Stimulated activated CD4-positive, alpha-beta T cell treated with anti-CD3 and anti-CD28 coated beads, Interleukin-1b, Interleukin-23, amount 100 ng/mL, for 48 hours (primary cell): ENCODE measurements at places on chromosomes 2 and 18.

GRCh38 chr2:3598197-3598910, 3.4 kb downstream of the COLEC11 start:
- no peak for DNase-seq

DNA sequence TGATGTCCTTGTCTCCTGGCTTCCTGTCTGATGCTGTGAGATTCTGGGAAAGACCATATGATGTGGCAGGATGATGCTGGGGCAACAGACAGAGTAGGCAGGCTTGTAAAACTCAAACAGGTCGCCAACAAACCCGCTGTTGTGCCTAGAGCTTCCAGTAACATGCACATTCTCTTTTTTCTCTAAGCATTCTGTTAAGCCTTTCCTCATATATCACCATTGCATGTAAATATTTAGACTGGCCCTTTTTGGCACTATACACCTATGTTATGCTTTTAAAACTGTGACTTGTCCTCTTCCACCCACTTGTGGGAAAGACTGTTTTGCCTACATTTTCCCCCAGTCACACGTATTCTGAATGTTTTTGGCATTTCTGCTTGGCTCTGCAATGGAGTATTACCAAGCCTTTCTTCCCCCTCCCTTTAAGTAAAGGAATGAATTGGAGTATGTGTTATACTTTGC, 250.4 kb upstream of the TANK start:
- DNase-seq: no peak

DNA sequence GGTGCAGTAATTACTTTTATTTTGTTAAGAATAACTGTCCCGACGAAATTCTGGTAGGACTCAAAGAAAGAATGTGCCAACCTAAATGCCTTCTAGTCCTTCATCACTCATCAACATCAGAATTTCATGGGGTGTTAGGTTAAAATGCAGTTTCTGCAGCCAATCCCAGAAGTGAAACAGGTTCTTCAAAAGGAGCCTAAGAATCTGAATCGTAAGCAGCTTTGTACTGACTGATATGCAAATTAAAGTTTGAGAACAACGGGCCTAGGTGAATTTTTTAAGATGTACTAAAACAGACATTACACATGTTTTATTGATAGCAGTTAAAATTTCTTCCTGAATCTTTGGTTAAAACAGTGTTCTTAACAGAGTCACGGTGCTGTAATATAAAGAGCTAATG, 140.3 kb upstream of the ZC3H15 start:
- no peak for DNase-seq

GRCh38 chr2:230160112-230160660, 59.6 kb downstream of the SP110 start:
- peak; percentile 37 for DNase-seq

- DNase-seq: no peak
These were observed 43.0 kb downstream of the ZNF519 start for GRCh38 chr18:14089191-14089590.

GRCh38 chr18:48003426-48004349, 73.2 kb upstream of the SMAD2 start:
- no peak for DNase-seq

- no peak for DNase-seq
These were observed 31.6 kb upstream of the NEB start for GRCh38 chr2:151765760-151766410.

- peak; percentile 38 for DNase-seq
These were observed 28.0 kb downstream of the SRSF7 start for GRCh38 chr2:38723173-38723572.

DNA sequence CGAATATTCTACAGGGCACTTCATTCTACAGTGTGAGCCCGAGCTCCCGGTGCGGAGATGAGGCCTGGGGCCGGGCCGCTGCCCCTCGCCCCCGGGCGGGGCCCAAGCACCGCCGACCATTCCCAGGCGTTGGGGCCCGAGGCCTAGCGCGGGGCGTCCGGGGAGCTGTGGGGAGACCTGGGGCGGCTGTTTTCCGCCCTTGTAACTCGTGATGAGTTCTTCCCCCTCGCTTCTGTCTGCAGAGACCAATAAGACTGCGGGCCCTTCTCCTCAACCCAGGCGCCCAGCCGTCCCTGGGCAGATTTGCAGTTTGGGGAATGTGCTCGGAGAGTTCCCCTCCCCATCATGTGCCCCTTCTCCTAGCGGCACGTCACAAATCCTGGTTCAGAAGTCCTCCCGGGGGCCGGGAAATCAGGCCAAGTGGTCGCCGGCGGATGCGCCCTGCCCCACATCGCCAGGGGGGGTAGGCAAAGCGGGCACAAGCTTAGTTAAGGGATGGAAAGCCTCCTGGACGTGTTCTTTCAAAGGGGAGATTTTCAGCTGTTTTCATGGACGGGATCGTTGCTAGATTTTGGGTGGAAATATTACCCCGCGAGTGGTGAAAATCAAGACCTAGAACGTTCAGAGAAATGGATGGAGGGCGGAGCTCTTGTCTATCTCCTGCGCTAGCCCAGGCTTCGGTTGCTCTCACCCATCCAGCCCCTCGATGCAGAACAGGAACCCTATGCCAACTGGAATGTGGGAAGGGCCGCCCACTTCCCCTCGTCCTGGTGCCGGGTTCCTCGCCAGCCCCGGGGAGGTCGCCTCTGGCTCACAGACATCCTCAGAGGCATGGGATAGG, 18.8 kb upstream of the HAAO start:
- peak; percentile 39 for DNase-seq

DNA sequence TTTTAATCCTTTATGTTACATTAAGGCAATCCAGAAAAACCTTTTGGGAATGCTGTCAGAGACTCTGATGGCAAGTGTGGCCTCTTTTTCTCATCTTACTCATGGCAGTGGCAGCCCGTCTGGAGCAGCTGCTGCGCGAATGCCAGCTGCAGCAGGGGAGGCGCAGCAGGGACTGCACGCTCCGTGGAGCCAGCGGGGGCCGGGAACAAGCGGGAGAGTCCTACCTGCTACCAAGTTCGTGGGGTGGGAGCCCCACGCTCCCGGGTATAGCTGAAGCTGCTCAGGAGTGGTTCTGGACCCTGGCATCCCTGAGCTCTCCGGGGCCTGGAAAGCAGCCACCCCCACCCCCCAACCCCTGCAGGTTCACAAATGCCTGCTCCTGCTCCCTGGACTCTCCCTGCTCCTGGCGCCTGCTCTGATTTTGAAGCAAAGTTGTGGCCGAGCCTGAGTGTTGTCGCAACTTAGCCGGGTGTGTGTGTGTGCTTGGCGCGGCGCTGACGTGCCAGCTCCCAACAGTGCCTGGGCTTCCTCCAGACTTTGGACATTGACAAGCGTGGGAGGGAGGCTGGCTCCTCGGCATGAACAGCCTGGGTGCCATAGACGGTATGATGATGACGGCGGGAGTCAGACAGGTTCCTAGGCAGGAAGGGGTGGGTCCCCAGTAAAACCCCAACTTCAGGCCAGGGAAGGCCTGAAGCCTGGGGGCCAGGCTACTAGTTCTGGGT, 21.7 kb downstream of the TMX3 start:
- DNase-seq: no peak

- no peak for DNase-seq
These were observed 91.6 kb downstream of the ACKR3 start for GRCh38 chr2:236661061-236661761.

- DNase-seq: no peak
These were observed 24.3 kb downstream of the CERS6 start for GRCh38 chr2:168480356-168480755.

- DNase-seq: no peak
These were observed 189.0 kb downstream of the PTH2R start for GRCh38 chr2:208595386-208596275.

DNA sequence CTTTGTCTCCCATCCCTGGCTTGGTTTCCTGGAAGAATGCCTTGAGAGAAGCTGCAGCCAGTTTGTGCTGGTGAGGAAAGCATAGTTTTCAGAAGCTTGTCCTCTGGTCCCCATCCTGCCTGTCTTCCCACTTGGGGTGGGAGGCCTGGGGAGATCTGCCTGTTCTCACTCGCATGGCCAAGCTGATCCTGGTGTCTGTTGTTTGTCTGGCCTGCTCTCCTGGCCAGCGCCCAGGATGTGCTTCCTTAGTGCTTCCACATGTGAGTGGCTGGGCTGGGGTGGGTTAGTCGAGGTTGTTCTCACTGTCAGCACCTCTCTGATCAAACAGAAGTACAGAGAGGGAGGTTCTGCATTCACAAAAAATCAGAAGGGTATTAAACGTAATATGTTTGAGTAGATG, 49.5 kb downstream of the PTPRM start:
- no peak for DNase-seq

GRCh38 chr2:128591022-128591860, 272.6 kb upstream of the HS6ST1 start:
- no peak for DNase-seq

DNA sequence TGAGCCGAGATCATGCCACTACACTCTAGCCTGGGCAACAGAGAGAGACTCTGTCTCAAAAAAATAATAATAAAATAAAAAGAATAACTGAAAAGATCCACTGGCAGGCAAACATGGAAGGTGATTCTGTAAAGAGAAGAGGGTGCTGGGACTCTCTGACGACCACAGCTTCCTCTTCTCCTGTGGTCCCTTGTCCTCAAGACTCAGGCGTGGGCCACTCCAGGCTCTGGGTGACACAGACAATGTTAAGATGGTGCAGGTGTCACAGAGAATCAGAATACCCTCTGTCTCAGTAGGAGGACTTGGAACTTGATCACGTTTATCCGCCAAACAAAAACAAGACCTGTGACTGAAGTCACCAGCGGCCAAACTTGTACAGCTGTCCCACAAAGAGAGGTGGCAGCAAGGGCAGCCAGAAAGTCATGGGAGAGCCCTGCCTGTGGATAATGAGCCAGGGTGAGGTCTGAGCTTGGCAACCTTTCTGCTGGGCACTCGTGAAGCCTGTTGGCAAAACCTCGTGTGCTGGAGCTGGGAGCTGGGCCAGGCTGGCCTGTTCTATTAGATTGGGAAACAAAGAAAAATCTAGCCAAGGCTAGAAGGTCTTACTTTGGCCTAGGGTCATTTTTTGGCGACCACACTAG, 76.4 kb upstream of the ITGA6 start:
- DNase-seq: no peak

- no peak for DNase-seq
These were observed 7.3 kb downstream of the RBMS1 start for GRCh38 chr2:160486341-160486740.

DNA sequence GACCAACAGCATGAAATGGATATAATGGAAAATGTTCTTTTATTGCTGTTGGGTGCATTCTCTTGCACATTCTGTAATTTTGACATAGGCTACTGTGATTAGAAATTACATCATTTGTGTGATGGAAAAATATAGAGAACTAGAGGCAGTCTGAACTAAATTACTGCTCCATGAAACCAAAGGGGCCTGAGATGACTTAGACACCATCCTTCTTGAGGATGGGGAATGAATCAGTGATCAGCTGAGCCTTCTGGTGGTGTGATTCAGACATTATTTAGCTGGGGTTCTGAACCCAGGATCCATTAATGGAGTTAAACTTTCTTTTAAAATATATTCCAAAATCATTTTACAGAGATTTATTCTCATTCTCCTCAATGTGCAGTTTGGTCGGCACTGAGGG, 135.8 kb downstream of the LDLRAD4 start:
- DNase-seq: no peak

GRCh38 chr2:197086500-197086899, 160.0 kb upstream of the PGAP1 start:
- no peak for DNase-seq

GRCh38 chr2:174341293-174341994, 6.7 kb downstream of the SP9 start:
- peak; percentile 89 for DNase-seq

GRCh38 chr2:28684142-28684858, 67.3 kb upstream of the PPP1CB start:
- DNase-seq: no peak

GRCh38 chr2:8230466-8230865, 451.4 kb upstream of the ID2 start:
- no peak for DNase-seq

- no peak for DNase-seq
These were observed 497.1 kb downstream of the DSC3 start for GRCh38 chr18:30545393-30545792.

DNA sequence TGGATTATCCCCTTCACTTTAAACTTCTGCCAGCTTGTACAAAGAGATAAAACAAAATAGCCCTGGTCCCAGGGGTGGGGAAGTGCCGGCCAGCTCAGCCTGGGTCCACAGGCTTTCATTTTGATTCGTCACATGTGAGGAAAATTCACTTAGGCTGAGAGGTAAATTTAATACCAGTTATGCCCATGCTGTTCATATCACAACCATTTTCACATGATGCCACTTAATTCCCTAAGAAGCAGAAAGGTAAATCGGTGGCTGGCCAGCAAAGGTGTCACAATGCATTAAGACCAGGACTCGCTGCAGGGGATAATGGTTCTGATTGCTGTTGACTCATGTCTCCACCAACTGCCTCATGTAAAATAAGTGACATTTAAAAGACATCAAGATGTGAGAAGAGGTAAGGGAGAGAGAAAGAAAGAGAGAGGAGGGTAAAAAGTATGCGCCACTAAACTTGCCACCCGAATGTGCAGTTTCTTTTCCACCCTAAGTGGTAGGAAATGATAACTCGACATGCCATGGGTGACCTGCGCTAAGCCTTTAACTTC, 261.0 kb upstream of the SIX3 start:
- DNase-seq: no peak

GRCh38 chr2:215362562-215362904, 50.7 kb downstream of the ATIC start:
- DNase-seq: no peak

DNA sequence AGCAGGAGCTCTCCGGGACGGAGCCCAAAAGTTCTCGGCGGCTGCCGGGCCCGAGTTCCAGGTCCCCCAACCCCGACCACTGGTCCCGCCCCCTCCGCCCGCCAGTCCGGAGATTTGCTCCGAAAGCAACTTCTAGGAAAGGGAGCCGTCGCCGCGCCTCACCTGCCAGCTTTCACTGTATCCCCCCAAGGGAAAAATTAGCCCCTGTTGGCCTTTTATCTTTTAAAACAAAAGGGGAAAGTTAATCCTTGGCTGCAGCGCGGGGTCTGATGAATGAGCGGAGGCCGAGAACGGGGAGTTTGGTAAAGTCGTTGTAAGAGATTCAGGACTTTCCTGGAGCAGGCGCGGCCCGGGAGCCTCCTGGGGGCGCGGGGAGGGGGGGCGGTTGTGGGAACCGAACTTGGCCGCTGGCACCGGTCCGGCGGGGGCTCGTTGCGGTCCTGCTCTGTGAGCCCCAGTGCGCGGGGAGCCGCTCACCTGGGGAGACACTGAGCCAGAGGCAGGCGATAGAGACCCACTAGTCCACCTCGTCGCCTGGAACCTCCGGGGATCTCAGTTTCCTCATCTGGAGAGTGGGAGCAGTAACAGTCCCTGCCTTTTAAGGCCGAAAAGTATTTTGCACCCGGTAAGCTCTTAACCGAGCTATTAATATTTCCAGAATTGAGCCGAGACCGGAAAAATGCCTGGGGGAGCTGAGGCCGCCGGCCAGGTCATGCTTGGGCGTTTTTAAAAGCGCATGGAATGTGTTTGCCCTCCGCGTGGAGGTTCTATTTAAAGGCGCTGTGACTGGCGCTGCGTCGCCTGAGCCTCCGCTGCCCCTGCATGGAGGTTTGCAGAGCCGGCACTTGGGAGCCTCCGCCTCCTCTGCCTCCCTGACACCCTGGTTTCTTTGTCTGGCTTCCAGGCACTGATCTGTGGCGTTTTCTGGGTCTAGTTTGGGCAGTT, 1.1 kb downstream of the EFHD1 start:
- DNase-seq: no peak

GRCh38 chr2:111041398-111042202, 79.1 kb upstream of the BCL2L11 start:
- DNase-seq: no peak

- DNase-seq: no peak
These were observed 100.1 kb upstream of the ASAP2 start for GRCh38 chr2:9106338-9107167.
